ENCODE measurements at places on chromosomes 13 and 19.

- no peak for DNase-seq
- no peaks in the 10 kb centered on the region for H3K4me1 ChIP-seq
- H3K4me3 ChIP-seq = no peak overlapping the region
- no peaks in the 10 kb centered on the region for H3K27me3 ChIP-seq
- H3K27ac ChIP-seq = no peak overlapping the region
Observed at GRCh38 chr13:34030782-34031181, 212.8 kb downstream of the RFC3 start.

DNA sequence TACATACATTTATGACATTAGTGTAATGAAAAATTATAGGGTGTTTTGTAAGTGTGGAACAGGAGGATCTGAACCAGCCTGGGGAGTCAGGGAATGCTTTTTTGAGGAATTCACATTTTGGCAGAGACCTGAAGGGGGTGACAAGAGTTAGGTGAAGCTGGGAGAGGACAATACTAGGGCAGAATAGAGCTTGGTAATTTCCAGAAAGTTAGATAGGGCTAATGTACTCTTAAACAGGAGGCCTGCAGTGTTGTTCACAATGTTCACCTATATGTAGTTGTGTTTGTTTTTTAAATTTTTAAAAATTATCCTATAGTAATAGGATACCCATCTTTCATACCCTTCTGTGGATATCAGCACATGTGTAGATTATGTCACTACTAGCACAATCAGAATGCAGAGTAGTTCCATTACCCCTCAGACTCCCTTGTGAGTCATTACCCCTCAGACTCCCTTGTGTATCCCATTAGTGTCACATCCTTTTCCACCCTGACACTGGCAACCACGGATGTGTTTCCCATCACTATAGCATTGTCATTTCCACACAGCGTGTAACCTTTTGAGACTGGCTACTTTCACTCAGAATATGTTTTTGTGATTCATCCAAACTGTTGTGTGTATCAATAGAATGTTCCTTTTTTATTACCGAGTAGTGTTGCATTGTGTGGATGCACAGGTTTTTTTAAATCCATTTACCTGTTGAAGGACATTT is 43.1 kb downstream of the PCCA start:
- no peak overlapping the region for H3K27ac ChIP-seq
- no peak overlapping the region for H3K4me3 ChIP-seq
- DNase-seq = no peak
- peaks cover 11% of the 10 kb centered on the region for H3K4me1 ChIP-seq
- peaks cover 5% of the 10 kb centered on the region for H3K36me3 ChIP-seq
- no peaks in the 10 kb centered on the region for H3K27me3 ChIP-seq

GRCh38 chr13:49749848-49750247 is 42.6 kb downstream of the KPNA3 start:
- peaks cover 35% of the 10 kb centered on the region for H3K4me1 ChIP-seq
- H3K4me3 ChIP-seq = no peak overlapping the region
- no peak for DNase-seq
- H3K36me3 ChIP-seq = peaks cover 17% of the 10 kb centered on the region
- H3K27me3 ChIP-seq = no peaks in the 10 kb centered on the region
- no peak overlapping the region for H3K27ac ChIP-seq

DNA sequence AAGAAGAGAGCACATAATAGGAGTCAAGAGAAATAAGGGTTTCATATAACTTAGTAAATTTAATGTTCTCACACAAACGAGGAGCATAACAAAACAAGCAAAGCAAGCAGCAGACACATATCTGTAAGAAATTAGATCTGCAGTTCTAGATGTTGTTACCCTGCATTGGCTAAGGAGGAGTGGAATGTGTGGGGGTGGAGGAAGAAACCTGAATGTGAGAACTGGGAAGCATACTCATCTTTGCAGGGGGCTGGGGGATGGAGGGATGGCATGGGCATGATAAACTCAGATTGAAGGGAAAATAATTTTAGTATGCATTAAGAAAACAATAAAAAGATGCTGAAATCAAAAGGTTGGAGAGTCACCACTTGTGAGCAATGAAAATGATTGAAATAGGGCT is 255.0 kb downstream of the LIG4 start:
- H3K4me3 ChIP-seq = no peak overlapping the region
- H3K4me1 ChIP-seq = no peaks in the 10 kb centered on the region
- DNase-seq = no peak
- H3K36me3 ChIP-seq = no peaks in the 10 kb centered on the region
- no peak overlapping the region for H3K27ac ChIP-seq

DNA sequence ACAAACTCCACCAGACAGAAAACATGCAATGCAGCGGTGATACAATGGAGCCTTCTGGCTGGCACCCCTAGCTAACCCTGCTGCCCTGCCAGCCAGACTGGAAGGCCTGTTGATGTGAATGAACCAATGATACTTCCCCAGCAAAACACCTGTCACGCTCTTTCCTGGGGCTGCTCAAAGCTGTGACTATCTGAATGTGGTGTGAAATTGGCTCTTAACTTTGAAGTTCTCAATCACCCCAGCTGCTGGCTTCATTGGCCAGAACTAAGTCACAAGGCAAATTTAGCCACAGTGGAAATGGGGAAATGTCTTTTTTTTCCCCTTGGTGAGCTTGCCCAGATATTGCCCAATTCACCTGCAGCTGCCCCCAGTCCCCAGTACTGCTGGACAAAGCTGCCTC is 147.3 kb downstream of the SLC7A1 start:
- peaks cover 62% of the 10 kb centered on the region for H3K27me3 ChIP-seq
- H3K4me3 ChIP-seq = no peak overlapping the region
- no peaks in the 10 kb centered on the region for H3K36me3 ChIP-seq
- no peak overlapping the region for H3K27ac ChIP-seq

DNA sequence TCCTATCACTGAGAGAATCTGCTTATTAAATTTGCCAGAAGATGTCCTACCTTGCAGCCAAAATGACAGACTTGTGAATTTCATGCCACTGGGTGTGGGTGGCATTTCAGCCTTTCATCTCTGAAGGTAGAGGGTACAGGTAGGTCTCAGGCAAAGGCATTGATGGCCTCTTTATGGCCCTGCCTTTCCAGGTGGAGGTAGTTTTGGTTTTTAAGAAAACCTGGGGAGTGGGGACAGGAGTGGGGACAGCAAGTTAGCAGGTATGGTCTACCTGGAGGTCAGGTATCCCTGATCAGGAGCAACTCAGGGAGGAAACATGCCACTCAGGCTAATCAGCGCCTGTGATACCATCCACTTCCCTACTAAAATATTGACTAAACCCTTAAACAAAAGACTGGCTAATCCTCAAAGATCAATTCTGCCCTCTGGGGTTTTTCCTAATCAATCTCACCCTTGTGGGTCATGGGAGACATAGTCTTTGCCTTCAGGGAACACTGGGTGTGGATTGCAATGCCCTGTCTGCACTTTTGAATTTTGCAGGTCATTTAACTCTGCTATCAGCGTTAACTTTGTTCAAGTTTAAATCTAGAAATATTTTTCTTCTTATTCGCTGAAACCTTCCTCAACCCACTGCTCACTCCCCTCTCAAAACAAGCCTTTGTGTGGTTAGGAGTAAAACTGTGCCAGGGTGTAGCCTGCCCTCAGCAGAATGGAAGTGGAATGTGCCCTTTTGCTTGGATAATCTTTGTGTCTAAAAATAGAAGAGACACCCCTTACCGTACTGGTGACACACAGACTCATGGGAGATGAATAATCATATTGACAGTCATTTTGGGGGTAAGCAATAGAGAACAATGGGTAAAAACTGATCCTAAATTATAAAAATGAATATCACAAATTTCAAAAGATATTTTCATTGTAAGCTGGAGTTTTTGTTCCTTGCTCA is 233.7 kb downstream of the COG6 start:
- no peak overlapping the region for H3K4me3 ChIP-seq
- no peaks in the 10 kb centered on the region for H3K36me3 ChIP-seq
- no peaks in the 10 kb centered on the region for H3K4me1 ChIP-seq
- H3K27ac ChIP-seq = no peak overlapping the region

DNA sequence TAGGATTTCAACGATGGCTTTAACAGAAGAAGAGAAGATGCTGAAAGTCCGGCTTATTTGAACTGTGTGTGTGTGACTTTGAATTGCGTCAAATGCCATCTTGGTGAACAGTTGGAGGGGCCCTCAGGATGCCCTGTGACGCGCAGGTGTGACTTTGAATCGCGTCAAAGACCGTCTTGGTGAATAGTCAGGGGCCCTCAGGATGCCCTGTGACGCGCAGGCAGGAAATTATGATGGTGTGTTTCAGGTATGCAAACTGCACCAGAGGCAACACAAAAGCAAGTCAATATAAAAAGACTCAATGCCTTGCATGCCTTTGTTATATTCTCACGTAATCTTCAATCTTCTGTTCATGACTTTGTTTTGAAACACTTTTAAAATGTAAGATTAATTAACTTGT is 29.2 kb downstream of the ATP11A start:
- DNase-seq = no peak
- H3K27me3 ChIP-seq = no peaks in the 10 kb centered on the region
- H3K36me3 ChIP-seq = peaks cover 14% of the 10 kb centered on the region

DNA sequence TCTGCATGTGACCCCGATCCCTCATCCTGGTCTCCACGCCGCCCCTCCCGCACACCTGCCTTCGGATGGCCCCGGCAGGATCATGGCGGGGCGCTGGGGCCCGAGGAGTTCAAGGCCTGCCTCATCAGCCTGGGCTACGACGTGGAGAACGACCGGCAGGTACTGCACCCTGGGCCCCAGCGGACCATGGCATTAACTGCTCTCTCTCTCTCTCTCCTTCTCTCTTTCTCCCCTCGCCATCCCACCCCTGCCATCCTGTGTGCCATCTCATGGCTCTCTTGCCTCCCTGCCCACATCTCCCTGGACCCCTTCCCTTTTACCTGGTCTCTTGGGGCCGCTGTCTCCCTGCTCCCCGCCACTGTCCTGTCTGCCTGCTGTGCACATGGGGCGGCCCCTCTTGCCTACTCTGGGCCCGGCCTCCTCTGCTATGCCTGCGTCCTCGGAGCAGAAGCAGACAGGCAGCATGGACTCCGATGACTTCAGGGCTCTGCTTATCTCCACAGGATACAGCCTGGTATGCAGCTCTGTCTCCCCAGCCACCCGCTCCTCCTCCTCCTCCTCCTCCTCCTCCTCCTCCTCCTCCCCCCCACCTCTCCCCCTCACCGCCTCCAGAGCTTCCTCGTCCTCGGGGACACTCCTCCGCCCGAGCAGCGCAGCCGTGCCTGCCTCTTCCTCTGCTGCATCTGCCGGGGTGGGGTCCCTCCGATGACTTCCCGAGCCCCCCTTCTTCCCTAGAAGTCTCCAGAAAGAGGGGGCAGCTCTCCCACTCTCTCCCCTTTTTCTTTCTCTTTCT is 16.2 kb downstream of the CAPN12 start:
- H3K27me3 ChIP-seq = no peaks in the 10 kb centered on the region
- H3K36me3 ChIP-seq = peaks cover 64% of the 10 kb centered on the region
- no peak overlapping the region for H3K4me3 ChIP-seq
- DNase-seq = no peak
- H3K27ac ChIP-seq = peak overlapping the region; percentile 55

DNA sequence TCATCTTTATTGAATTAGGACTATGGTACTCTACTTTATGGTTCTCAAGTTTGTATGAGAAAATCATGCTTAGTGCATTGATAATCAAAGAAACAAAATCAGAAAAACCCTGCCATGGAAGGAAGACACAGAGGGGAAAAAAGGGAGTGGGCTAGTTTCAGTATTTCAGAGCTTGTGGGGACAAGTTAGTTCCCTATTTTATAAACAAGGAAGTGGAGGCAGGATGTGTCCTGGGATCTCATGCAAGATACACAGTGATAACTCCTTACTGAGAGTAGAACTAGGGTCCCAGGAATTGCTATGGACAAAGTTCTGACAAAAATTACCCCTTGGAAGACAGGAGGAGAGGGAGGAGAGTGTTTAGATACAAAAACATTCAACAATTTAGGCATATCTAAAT is 1277.3 kb downstream of the UQCRFS1 start:
- no peaks in the 10 kb centered on the region for H3K27me3 ChIP-seq
- no peak for DNase-seq
- no peaks in the 10 kb centered on the region for H3K36me3 ChIP-seq
- H3K4me3 ChIP-seq = no peak overlapping the region
- H3K4me1 ChIP-seq = no peaks in the 10 kb centered on the region

DNA sequence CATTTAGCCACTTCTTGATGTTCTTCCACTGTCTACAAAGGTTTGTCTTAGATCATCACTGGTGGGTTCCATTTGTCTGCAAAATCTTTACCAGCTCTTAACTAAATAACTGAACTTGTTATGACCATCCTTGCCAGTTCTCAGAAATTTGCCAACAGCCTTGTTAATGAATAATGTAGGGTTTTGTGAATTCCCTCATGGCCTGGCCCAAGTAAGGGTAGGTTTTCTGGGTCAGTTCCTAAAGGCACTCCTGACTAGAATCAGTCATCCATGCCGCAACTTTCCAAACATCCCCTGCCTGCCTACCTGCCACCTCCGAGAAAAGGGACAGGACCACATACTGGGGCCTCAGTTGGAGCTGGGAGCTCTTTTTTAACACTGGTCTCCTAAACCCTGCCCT is 4.0 kb downstream of the COL4A1 start:
- H3K36me3 ChIP-seq = no peaks in the 10 kb centered on the region
- no peaks in the 10 kb centered on the region for H3K4me1 ChIP-seq
- H3K27ac ChIP-seq = no peak overlapping the region
- H3K27me3 ChIP-seq = peaks cover 76% of the 10 kb centered on the region

DNA sequence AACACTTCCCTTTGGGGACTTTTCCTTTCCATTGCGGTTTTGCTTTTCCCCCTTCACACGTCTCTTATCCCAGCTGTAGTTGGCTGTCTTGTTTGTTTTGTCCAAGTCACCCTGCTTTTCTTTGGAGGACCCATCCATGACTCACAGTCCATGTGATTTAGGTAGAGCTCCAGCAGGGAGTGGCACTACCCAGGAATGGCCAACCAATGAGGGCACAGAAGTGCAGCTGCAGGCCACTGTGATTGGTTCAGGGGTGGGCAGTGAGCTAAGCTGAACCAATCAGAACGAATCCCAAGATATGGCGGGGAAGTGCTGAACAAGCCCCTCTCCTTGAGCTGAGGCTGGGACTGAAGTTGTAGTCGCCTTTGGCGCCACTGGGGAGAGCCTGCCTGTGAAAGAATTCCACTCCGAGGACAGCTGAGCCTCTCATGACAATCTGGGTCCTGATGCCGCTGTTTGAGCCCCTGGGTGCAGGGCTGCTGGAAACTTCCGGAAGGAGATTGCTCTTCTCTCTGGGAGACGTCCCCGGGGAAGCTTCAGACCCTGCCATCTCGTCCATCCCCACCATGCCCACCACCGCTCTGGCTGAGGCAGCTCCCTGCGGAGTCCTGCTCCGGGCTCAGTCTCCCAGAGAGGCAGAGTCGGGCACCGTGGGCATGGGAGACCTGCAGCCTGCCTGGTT is 62.9 kb upstream of the URI1 start:
- H3K4me3 ChIP-seq = no peak overlapping the region
- DNase-seq = no peak
- H3K27ac ChIP-seq = no peak overlapping the region
- peaks cover 35% of the 10 kb centered on the region for H3K27me3 ChIP-seq
- no peaks in the 10 kb centered on the region for H3K36me3 ChIP-seq
- no peaks in the 10 kb centered on the region for H3K4me1 ChIP-seq

DNA sequence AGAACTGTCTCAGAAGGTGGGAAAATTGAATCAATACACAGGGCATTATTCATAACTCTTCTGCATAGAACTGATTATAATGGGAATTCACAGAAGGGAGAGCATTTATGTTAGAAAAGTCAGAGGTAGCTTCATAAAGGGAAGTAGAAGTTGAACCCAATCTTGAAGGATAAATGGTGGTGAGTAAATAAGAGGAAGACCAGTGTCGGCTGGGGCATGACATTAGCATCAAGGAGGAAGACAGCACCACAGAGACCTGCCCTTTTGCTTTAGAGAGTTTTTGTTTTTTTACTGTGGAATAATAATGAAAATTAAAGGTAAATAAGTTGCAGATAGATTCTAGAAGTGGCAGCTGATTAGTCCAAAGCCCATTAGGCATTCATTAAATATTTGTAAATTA is 21.9 kb downstream of the CDC16 start:
- peaks cover 65% of the 10 kb centered on the region for H3K36me3 ChIP-seq
- H3K27ac ChIP-seq = no peak overlapping the region
- DNase-seq = no peak
- H3K4me3 ChIP-seq = no peak overlapping the region
- H3K27me3 ChIP-seq = no peaks in the 10 kb centered on the region
- H3K4me1 ChIP-seq = peaks cover 13% of the 10 kb centered on the region
